ENCODE measurements at places on chromosomes 16 and 17. TPM values are rescaled to one million over a fixed set of nuclear protein-coding genes. Genes with fewer than 3 reads are reported as not detected.

CCL3 gene
- total RNA-seq = 1,154 TPM

GRCh38 chr16:76729525-76729924 is 452.3 kb downstream of the CNTNAP4 start:
- H3K4me3 ChIP-seq = no peak overlapping the region
- H3K27ac ChIP-seq = no peak overlapping the region
- H3K27me3 ChIP-seq = no peaks in the 10 kb centered on the region

GRCh38 chr17:75777296-75777922 is 7.2 kb upstream of the UNK start:
- H3K36me3 ChIP-seq = peaks cover 21% of the 10 kb centered on the region
- peak overlapping the region; percentile 97 for H3K27ac ChIP-seq
- no peak for DNase-seq

DNA sequence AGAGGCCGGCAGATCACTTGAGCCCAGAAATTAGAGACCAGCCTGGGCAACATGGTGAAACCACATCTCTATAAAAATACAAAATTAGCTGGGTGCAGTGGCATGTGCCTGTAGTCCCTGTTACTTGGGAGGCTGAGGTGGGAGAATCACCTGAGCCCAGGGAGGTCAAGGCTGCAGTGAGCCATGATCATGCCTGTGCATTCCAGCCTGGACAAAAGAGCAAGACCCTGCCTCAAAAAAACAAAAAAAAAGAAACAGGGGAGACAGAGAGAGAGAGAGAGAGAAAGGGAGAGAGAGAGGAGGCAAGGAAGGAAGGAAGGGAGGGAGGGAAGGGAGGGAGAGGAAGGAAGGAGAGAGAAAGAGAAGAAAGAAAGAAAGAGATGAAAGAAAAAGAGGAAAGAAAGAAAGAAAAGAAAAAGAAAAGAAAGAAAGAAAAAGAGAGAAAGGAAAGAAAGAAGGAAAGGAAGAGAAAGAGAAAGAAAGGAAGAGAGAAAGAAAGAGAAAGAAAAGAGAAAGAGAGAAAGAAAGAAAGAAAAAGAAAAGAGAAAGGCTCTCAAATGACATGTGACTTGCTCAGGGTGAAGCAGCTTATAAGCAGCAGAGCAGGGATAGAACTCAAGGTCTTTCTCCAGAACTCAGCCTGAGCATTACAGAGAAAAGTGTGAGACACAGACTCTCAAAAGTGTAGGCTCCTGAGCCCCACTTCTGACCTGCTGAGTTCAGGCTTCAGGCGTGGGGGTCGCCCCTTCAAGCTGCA is 15.5 kb downstream of the CX3CL1 start:
- H3K4me3 ChIP-seq = no peak overlapping the region
- H3K36me3 ChIP-seq = no peaks in the 10 kb centered on the region
- H3K4me1 ChIP-seq = no peaks in the 10 kb centered on the region
- H3K27ac ChIP-seq = no peak overlapping the region
- H3K27me3 ChIP-seq = no peaks in the 10 kb centered on the region
- DNase-seq = no peak

- H3K4me3 ChIP-seq = no peak overlapping the region
- DNase-seq = no peak
- H3K27me3 ChIP-seq = no peaks in the 10 kb centered on the region
- no peak overlapping the region for H3K27ac ChIP-seq
- H3K4me1 ChIP-seq = no peaks in the 10 kb centered on the region
- no peaks in the 10 kb centered on the region for H3K36me3 ChIP-seq
Observed at GRCh38 chr16:23353440-23353839, 51.3 kb downstream of the SCNN1B start.

GRCh38 chr17:21292867-21293830 is 8.6 kb downstream of the MAP2K3 start:
- no peak overlapping the region for H3K4me3 ChIP-seq
- no peaks in the 10 kb centered on the region for H3K36me3 ChIP-seq
- peaks cover 15% of the 10 kb centered on the region for H3K4me1 ChIP-seq
- DNase-seq = no peak
- H3K27ac ChIP-seq = no peak overlapping the region

GPRC5B gene
- total RNA-seq = not detected

PABPN1L gene
- total RNA-seq = not detected

KRT15 gene
- not detected for total RNA-seq

GRCh38 chr16:14520753-14521152 is 109.3 kb downstream of the PARN start:
- no peak for DNase-seq
- no peaks in the 10 kb centered on the region for H3K36me3 ChIP-seq
- H3K27ac ChIP-seq = no peak overlapping the region
- no peaks in the 10 kb centered on the region for H3K27me3 ChIP-seq

FN3KRP gene
- 39.0 TPM for total RNA-seq

HOXB1 gene
- total RNA-seq = not detected

DNA sequence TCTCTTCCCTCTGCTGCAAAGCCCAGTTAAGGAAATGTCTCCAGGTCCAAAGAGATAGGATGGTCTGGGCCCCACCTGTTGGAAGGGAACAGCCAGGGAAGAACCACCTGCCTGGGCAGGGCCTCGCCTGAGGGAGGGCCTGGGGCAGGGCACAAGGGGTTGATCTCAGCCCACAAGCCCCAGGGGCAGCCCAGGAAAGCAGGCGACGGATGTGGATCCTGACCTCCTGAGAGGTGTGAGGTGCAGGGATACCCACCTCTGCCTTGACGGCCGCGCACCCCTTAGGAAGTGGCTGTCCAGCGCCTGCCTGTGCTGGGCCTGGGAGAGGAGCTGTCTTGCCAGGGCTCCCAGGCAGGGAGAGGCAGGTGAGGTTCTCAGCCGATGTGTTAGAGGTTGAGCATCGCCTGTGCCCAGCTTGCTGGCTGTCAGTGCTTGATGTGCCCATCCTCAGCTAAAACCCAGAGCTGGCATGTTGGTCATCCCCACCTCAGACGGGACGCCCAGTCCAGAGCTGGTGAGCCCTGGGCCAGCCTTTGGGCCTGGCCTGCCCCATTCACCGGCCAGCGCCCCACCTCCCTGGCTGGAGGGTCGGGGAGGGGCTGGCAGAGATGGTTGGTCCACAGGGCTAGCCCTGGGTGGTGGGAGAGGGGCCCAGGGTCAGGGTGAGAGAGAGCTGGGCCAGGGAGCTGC is 434 bp downstream of the CEMP1 start:
- H3K27ac ChIP-seq = peak overlapping the region; percentile 97
- H3K36me3 ChIP-seq = no peaks in the 10 kb centered on the region
- H3K4me3 ChIP-seq = no peak overlapping the region
- DNase-seq = no peak
- H3K27me3 ChIP-seq = no peaks in the 10 kb centered on the region

Measured in CD8-positive, alpha-beta memory T cell (primary cell).